SJSA1 (cell line): ENCODE measurements at places on chromosomes 3 and 15. TPM values are rescaled to one million over a fixed set of nuclear protein-coding genes. Genes with fewer than 3 reads are reported as not detected.

DNA sequence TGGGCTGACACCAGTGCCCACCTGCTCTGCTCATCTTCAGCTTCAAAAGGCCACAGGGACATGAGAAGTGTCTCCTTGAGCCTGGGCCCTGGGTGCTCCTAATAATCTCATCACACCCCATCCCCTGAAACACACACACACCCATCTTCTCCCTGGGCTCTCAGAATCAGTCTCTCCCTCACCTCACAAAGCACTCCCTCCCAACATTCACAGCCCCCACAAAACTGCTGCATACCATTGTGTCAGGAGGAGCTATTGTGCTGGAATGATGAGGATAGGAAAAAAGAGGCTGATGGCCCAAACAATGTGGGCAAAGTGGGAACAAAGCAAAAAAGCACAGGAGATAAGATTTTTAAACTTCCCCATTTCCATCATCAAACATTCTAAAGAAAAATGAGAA lies 16.8 kb downstream of the FOXP1 start:
- no peak for DNase-seq

GRCh38 chr3:156513619-156514018 lies 41.3 kb downstream of the SSR3 start:
- peak; percentile 78 for DNase-seq

GRCh38 chr3:131669600-131669999 lies 166.8 kb upstream of the MRPL3 start:
- DNase-seq = no peak

- DNase-seq = no peak
Measured at GRCh38 chr3:134597390-134597970, 53.3 kb downstream of the KY start.

- no peak for DNase-seq
Measured at GRCh38 chr15:57387564-57388076, 11.3 kb downstream of the CGNL1 start.

- no peak for DNase-seq
Measured at GRCh38 chr3:72999951-73000350, 3.3 kb downstream of the PPP4R2 start.

DNA sequence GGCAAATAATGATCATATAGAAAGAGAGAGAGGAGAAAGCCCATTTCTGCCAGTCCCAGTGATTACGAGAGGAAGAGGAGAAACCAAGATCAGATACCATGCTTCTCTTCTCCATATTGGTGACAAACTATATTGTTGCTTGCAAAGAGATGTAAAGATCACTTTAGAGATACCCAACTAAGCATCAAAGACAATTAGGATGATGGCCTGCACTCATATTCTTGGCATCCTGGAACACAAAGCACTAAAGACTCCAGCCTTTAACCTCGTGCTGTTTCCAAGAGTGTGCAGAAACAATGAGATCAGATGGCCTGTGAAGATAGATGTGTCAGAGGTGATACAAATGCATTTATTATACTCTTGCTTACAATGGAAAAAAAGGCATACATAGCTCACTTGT lies 170.7 kb upstream of the TP63 start:
- no peak for DNase-seq

DNA sequence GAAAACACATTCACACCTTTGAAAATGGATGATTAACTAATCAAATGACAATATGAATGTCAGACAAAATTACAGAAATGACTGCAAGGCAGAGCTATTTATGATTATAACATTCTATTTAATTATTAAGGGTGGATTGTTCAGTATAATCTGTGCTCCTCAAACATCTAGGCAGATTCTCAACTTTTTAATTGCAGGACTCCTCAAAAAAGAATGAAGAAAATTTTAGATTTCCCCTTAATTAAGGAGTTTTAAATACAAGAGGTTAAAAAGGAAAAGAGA lies 22.6 kb upstream of the CMC1 start:
- DNase-seq = no peak

- DNase-seq = peak; percentile 47
Measured at GRCh38 chr15:57667171-57667849, 39.2 kb upstream of the POLR2M start.

- no peak for DNase-seq
Measured at GRCh38 chr3:157498371-157498770, 4.8 kb downstream of the VEPH1 start.

SEMA7A gene
- total RNA-seq = 5.2 and 5.4 TPM in 2 replicates

ADAMTS9 gene
- 4.0 and 5.6 TPM in 2 replicates for total RNA-seq

SLC12A1 gene
- total RNA-seq = not detected in 2 replicates

CHRNB4 gene
- total RNA-seq = not detected in 2 replicates

SMAD6 gene
- total RNA-seq = 46.4 and 78.8 TPM in 2 replicates

GOLGA8J gene
- total RNA-seq = not detected in 2 replicates

RBPMS2 gene
- total RNA-seq = 0.11 TPM in 1 of 2 replicates, not detected in the other

COL7A1 gene
- total RNA-seq = 86.6 and 136 TPM in 2 replicates
